ENCODE measurements at places on chromosomes 6 and 20.

GRCh38 chr20:45363611-45364492, 896 bp downstream of the SYS1 start:
- no peak for DNase-seq

GRCh38 chr6:29666826-29667130, 9.9 kb downstream of the MOG start:
- DNase-seq, result no peak

- DNase-seq, result no peak
Measured at GRCh38 chr6:170019818-170020583, 268.6 kb downstream of the ERMARD start.

DNA sequence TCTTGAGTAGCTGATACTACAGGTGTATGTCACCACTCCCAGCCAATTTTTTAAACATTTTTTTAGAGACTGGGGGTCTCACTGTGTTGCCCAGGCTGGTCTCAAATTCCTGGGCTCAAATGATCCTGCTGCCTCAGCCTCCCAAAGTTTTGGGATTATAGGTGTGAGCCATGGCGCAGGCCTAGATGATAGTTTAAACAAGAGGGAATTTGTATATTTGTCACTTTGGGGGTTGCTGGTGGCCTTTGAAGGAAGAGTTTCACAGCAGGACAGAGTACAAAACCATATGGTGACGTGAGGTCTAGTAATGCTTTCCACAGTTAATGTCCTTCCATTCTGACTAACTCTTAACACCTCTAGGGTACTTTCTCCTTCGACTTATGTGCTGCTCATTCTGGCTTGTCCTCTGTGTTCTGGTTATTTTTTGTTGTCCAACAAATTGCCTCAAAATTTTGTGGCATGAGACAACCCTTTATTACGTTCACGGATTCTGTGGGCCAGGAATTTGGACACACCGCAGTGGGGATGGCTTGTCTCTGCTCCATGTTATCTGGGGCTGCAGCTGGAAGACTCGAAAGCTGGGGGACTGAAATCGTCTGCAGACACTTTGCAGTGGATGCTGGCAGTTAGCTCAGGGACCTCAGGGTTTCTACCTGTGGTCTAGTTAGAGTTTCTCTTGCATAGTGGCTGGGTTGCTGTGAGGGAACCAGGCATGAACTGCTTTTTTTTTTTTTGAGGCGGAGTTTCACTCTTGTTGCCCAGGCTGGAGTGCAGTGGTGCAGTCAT, 23.0 kb upstream of the IER3 start:
- no peak for DNase-seq

- no peak for DNase-seq
Measured at GRCh38 chr6:135869857-135870256, 18.4 kb downstream of the PDE7B start.

Data from COR-L47 (cell line).